ENCODE measurements at places on chromosomes 3 and 15. TPM values are rescaled to one million over a fixed set of nuclear protein-coding genes. Genes with fewer than 3 reads are reported as not detected.
A peak's percentile ranks its signal among the peaks of the same experiment; 100 is the strongest.

Gene FOXL2NB
- total RNA-seq = not detected

- DNase-seq = no peak
These were observed 175.6 kb downstream of the GREM1 start for GRCh38 chr15:32893421-32893820.

DNA sequence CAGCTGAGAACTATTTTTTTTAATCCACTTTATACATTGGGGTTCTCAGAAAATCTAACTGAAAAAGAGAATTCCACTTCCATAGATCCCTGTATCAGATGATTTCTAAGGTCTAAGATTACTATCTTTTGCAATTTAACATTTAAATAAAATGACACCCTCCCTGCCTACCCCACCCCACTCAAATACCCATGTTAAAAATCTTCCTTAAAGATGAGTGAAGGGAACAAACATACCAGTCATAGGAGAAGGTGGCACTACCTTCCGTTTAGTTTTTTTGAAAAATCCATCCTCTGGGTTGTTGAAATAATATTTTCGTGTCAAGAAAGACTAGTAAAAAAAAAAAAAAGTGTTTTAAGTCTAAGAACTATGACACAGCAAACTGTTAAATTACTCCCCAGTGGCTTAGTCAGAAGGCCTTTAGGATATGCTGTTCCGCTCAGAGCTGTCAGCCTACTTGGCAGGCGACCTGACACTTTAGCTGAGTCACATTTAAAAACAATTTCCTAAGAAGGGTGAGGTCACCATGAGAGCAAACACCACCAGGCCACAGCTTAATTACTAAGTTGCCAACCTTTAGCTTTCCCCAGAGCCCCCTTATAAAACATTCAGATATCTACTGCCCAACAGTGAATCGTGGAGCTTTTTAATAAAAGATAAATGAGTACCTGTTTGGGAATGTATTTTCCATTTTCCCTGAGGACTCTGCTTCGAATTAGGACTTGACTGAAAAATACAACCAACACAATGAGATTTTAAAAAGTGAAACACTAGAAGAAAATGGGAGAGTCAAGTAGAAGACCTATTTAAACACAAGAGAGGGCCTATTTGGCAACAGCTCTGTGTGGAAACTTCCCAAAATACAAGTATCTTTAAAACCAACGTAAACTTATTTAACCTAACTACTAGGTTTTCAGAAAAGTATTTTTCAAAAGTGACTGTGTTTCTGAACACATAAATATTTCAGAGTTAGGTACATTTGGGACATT is 9.6 kb downstream of the EMC3 start:
- DNase-seq = peak; percentile 47

DNA sequence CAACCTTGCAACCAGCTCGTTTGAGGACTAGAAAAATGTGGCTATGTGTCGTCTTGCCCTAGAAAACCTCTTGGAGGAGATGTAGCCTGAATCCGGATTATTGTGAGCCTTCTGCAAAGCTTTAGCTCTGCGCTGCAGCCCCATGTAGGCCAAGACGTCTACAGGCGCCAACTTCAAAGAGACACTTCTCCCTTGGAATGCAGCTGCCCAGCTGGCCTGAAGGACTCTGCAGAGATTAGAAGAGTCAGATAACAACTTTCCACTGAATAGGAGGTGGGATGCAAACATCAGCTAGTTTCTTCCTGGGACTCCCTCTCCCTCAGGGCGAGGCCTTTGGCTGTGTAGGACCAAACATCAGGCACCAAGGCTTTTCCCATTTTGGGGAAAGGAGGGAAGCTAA is 356.5 kb upstream of the IL12A start:
- no peak for DNase-seq

DNA sequence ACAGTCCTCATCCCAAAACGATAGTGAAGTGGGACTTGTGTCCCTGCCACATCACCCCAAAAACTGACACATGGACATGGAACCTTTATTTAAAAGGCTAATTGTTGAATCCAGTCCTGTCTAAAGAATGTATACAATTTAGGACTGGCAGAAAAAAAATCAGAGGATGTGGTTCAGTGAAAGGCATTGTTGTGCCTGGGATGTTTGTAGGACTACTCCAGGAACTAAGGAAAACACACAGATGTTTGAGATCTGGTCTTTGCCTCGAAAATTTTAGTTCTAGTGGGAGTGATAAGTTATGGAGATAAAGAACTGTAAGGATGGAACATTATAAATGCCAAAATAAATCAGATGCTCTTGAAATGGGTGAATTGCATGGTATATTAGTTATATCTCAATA is 27.2 kb downstream of the VGLL4 start:
- DNase-seq = no peak

DNA sequence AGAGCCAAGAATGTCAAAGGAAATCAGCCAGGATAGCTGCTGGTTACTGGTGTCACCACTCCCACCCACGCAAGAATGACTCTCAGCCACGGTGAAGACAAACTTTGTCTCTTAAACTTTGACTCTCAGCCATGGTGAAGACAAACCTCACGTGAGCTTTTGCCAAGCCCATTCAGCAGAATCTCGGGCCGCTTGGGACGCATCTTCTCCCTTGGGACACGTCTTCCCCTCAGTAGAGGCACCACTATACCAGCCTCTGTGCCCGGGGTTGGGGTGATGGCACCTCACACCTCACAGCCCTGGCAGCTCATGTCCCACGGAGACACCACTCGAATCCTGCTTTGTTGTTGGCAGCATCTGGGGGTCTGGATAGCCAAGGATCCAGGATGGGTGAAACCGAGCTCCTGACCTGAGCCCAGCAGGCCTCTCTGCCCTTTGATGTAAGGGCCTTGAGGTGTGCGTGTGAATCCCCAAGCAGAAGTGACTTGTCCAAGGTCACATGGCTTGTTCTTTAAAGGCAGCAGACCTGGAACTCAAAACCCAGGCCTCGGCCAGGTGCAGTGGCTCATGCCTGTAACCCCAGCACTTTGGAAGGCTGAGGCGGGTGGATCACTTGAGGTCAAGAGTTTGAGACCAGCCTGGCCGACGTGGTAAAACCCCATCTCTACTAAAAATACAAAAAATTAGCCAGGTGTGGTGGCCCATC is 21.8 kb downstream of the RBPMS2 start:
- DNase-seq = no peak
